ENCODE measurements at places on chromosomes 6 and 20.

DNA sequence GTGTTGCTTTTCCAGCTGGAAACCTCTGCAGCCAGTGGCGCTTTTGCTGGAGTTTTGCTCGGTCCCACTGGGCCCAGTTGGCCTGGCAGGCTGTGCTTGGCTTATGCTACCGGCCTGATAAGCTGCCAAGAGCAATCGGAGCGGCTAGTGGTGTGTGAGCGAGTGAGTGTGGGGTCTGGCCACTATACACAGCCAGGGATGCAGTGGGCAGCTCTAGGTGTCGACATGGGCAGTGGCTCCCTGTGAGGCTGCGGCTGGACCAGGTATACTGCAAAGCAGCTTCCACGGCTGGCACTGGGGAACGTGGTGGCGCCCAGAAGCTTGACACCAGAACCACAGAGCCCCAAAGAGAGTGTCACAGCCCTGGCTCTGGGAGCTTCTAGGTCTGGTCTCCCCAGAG, 996.5 kb downstream of the GRIK2 start:
- DNase-seq = no peak

DNA sequence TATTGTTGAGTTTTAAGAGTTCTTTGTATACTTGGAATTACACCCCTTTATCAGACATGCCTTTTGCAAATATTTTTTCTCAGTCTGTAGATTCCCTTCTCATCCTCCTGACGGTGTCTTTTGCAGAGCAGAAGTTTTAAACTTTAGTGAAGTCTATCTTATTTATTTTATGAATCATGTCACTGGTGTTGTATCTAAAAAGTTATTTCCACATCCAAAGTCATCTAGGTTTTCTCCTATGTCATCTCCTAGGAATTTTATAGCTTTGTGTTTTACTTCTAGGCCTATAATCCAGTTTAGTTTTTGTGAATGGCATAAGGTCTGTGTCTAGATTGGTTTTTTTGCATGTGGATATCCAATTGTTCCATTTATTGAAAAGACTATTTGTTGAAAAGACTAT, 271.3 kb downstream of the KIF16B start:
- no peak for DNase-seq

- no peak for DNase-seq
These were observed 108.1 kb downstream of the TRMT11 start for GRCh38 chr6:126094411-126094810.

DNA sequence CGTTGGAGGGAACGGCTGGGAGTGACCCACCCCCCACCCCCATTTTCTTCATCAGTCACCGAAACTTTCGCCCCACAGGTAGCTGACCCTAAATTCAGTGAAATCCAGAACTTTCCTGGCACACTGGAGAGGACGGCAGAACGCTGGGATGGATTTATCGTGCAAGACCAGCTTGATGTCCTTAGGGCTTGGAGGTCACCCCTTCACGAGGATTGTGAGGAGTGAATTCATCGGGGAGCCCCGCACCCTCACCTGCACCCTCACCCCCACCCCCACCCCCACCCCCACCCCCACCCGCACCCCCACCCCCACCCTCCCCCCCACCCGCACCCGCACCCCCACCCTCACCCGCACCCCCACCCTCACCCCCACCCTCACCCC, 13.3 kb upstream of the TCFL5 start:
- no peak for DNase-seq

DNA sequence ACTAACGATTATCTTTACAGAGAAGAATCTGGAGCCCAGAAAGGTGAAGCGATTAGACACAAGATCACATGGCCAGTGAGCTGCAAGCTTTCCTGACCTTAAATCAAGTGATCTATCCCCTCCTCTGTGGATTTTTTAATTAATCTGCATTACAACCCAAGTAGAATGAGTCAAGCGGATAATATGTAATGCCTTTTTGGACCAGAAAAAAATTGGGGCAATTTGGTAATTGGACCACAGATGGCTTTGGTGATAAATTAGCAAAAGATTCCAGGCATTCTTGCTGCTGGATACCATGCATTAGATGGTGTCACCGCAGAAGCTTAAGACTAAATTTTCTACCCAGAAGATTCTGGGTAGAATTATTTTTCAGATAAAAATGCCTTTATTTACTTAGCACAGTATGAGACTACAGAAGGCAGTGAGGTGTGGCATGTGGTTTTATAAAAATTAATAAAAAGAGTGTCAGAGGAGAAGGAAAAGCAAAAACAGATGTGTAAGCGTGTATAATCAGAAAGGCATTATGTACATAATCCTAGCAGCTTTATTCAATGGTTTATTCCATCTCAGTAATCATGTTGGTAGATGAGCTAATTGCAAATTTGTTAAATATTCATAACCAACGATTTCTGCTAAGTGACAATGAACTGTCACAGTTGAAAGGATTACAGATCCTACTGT, 53.9 kb upstream of the PCSK2 start:
- DNase-seq = no peak

DNA sequence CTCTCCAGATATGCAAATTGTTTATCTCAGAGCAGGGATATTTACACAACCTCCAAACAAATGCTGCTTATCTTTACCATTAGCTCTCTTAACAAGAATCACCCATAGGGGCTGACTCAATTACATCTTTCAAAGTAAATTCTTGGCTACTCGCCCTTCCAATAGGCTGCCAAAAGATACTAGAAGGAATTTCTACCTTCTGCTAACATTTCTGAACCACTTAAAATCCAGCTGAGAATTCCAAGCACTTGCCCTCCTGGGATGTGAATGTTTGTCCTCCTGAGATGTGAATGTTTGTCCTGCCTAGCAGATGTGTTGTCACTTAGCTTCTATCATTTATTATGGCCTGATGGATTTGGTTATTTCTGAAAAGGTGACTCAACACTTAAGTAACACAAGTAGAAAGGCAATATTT, 388.0 kb downstream of the GJA1 start:
- no peak for DNase-seq

DNA sequence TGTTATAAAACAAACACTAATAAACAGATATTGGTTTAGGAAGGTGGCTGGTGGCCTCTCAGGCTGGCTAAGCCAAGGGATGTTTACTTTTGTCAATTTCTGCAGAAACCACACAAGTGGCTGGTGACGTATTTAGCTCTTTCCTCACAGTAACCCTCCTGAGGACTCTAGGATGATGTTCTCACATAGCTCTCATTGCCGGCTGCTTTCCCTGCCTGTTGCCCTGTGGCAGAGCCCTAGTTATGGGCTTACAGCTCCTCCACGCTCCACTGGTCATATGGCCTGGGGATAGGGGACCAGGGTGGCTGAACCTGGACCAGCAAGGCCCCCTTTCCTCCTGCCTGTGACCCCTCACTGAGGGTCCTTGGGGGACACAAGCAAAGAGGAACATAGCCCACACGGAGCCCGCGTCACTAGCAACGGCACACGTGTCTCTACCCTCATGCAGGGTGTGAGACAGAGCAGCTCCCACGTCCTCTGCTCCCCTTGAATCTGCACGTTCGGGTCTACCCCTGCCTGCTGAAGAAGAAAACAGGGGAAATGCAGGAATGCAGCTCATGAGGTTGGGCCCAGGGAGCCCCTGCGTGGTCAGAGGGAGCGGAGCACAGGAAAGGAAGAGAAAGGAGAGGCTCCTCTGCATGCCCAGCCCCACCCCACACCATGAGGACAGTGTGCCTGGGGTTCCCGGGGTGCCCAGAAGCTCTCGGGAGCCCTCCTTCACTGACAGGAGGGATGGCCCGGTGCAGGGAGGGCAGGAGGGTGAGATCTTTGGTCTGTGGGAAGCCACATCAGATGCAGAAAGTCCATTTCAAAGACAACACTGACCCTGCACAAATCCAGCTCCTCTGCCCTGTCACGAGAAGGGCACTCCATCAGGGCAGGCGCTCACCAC, 13.9 kb downstream of the RAMACL start:
- no peak for DNase-seq

DNA sequence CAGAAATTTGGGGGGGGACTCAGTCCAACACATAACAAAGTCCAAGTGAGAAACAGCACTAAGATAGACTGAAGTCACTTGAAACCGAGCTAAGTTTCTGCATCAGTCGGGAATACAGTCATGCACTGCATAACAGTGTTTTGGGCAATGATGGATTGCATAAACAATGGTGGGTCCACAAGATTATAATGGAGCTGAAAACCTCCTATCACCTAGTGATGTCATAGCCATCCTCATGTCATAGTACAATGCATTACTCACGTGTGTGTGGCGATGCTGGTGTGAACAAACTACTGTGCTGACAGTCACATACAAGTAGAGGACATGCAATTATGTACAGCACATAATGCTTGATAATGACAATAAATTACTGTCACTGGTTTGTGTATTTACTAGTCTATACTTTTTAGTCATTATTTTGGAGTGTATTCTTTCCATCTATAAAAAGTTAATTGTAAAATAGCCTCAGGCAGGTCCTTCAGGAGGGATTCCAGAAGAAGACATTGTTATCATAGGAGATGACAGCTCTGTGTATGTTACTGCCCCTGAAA, 154.5 kb upstream of the ECI2 start:
- DNase-seq = no peak

DNA sequence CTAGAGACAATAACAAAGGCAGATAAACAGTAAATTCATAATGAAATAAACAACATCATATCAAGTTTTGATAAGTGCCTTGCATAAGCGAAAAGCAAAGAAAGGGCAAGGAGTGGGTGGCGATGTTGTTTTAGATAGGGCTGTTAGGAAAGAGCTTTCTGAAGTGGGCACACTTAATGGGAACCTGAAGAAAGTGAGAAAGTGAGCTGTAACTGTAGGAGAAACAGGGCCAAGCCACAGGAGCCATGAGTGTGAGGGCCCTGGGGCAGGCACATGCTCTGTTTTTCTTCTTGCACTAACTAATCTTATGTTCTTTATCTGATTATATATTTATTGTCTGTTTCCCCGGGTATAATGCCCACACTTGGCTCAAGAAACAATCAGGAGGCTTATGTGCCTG, 193.4 kb upstream of the SUPT3H start:
- no peak for DNase-seq

- no peak for DNase-seq
These were observed 4.1 kb upstream of the TFAP2C start for GRCh38 chr20:56624786-56625681.
